Spleen (tissue), 13 donors: ENCODE measurements at places on chromosomes 3 and 15. TPM values are rescaled to one million over a fixed set of nuclear protein-coding genes. Genes with fewer than 3 reads are reported as not detected.

PIGB gene
- 21.3 TPM for total RNA-seq

SMCO1 gene
- not detected for total RNA-seq

DGKG gene
- total RNA-seq = 7.7 TPM

EOMES gene
- total RNA-seq = 15.5 TPM

SENP2 gene
- total RNA-seq = 38.6 TPM

WDR93 gene
- total RNA-seq = not detected

SLC2A2 gene
- not detected for total RNA-seq

SLC6A11 gene
- total RNA-seq = 0.20 TPM

ADPRH gene
- total RNA-seq = 25.4 TPM

PEX5L gene
- total RNA-seq = not detected

TRPM1 gene
- total RNA-seq = not detected

KNG1 gene
- 0.36 TPM for total RNA-seq

FSD2 gene
- not detected for total RNA-seq

CMTM7 gene
- total RNA-seq = 92.0 TPM

DUOX2 gene
- not detected for total RNA-seq

ALDH1A2 gene
- 20.3 TPM for total RNA-seq

SLC12A1 gene
- total RNA-seq = not detected

DUOXA2 gene
- total RNA-seq = not detected

CLSTN2 gene
- total RNA-seq = 0.09 TPM

SNTN gene
- total RNA-seq = not detected

CCDC54 gene
- total RNA-seq = not detected

RPP14 gene
- 16.6 TPM for total RNA-seq

GOLGA6L10 gene
- 2.2 TPM for total RNA-seq

UQCC5 gene
- 12.4 TPM for total RNA-seq

FEZF2 gene
- total RNA-seq = not detected

TMC3 gene
- not detected for total RNA-seq

MME gene
- 43.2 TPM for total RNA-seq

ARRDC4 gene
- total RNA-seq = 15.6 TPM

ANKUB1 gene
- total RNA-seq = not detected

SOX14 gene
- total RNA-seq = not detected

ERICH6 gene
- total RNA-seq = not detected

TNIK gene
- total RNA-seq = 19.4 TPM

IL5RA gene
- total RNA-seq = 2.0 TPM

IMPG2 gene
- 1.0 TPM for total RNA-seq

SPRED1 gene
- 24.0 TPM for total RNA-seq

LDHAL6B gene
- total RNA-seq = not detected

COMMD2 gene
- 30.5 TPM for total RNA-seq

WDR49 gene
- 2.1 TPM for total RNA-seq

CD200R1L gene
- total RNA-seq = not detected

SLCO2A1 gene
- total RNA-seq = 18.2 TPM

PLA2G4E gene
- total RNA-seq = not detected

ZNF501 gene
- 8.5 TPM for total RNA-seq

MRAS gene
- 15.4 TPM for total RNA-seq

TMEM212 gene
- not detected for total RNA-seq

NCK1 gene
- total RNA-seq = 48.3 TPM

HRG gene
- total RNA-seq = not detected

DPP8 gene
- total RNA-seq = 40.1 TPM

ATP13A4 gene
- 8.4 TPM for total RNA-seq

TAMM41 gene
- 33.9 TPM for total RNA-seq
